Urinary bladder (tissue), 4 donors: ENCODE measurements at places on chromosomes 7 and 10.

GRCh38 chr7:76074972-76075370 is 27.1 kb downstream of the MDH2 start:
- no peak for DNase-seq

DNA sequence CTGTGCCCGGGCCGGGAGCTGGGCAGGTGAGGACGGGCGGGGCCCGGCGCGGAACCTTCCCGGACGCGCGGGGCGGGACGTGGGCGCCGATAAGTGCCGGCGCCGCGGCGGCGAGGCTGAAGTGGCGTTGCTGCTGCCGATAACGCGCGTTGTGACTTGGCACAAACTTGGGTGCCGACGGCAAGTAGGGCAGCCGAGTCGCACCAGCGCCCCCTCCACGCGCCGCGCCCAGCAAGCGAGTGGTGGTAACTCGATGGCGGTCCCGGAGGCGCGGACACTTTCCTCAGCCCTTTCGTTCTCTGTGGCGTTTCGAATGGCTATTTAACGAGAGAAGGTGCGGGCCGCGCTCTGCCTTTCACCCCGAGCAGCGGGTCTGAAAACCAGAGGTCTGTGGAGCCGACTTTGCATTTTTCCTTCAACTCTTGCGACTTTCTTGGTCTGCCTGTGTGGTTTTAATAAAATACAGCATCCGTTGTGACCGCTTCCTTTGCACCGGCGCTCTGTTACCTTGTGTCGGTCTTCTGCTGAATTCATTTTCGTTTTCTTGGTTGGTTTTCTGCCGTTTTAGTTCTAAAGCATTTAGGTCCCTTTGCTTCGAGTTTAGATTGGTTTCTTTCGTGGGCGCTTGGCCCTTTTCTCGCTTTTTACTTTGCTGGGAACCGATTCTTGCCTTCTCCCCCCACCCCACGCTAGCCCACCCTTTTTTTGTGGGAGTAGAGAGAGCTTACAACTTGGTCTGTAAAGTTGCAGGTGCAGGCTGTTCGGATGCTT is 701 bp downstream of the STK17A start:
- DNase-seq, result no peak

- DNase-seq, result no peak
These were observed 27.8 kb downstream of the NET1 start for GRCh38 chr10:5440206-5440605.

DNA sequence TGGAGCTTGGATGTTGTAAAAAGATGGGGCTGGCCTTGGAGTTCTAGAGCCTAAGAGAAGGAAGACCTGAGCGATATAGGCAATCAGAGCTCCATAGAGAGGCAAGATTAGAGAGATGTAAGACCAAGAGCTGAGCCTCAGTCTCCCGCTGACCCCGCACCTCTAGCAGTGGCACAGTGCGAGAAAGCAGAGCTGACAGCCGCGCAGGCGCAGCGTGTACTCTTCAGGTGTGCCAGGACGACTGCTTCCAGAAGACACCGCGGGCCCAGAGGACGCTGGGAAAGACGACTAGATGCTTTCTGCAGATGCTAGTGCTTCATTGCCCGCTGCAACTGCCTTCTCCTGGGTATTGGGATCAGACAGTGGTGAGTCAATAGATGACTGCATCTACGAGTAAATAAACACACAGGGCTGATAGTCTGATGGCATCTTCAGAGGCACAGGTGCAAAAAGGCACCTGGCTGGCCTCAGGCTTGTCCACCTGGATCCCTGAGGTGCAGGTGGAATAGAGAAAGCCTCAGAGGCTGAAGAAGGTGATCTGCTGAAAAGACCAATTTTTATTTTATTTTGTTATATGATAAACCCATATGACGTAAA is 38.1 kb upstream of the CCDC6 start:
- DNase-seq, result no peak

GRCh38 chr7:155358948-155359712 is 61.5 kb downstream of the INSIG1 start:
- DNase-seq, result no peak

- DNase-seq, result no peak
These were observed 4.8 kb upstream of the LSM8 start for GRCh38 chr7:118179191-118179590.

DNA sequence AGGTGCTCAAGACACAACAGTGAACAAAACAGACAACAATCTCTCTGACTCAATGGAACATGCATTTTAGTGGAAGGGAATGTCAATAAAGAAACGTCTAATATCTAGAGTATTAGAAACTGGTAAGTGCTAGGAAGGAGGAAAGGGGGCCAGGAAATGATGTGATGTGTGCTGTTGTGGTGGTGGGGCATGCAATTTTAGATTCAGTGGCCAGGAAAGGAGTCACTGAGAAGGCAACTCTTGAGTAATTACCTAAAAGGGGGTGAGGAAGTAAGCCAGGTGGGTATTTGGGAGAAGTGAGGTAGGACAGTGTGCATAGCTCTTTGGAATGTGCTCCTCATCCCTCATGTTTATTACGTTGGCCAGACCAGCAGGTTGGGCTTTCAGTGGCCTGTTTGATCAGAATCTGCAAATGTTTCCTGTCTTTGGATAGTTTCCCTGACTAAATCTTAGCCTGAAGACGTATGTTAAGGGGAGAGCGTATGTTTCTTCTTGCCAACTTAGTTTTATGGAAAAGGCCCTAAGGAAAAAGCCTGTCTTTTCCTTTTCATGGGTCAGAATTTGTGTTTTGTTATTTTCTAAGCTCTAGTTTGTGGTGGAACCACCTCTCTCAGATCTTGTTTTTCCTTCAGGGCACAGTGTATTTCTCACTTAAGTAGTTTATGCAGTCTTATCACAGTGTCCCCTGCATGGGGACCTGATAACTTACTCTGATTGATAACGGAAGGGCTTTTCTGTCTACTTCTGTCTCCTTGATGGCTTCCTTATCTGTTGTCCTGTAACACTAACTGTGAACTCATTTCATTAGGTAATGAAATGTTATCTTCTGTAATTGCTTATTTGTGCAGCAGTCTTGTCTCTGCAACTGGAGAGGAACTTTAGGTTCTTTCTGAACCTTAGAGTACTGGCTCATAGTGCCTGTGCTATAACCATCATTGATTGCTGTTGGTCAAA is 203.7 kb downstream of the AUTS2 start:
- DNase-seq, result no peak

DNA sequence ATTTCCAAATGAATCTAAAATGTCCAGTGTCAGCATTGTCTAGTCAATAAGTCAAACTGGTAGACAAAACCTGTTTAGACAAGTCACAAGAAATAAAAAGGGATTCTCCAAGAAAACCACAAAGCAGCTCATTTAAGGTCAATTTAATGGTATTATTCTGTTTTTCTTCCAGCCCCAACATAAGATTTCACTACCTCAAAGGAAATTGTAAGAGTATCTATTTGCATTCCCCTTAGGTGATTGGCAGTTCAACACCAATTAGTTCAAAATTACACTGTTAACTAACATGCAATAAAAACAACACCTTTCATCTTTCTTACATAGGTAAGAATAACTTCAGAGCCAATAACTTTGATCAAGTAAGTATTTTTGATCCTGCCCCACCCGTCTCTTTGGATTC is 106.3 kb downstream of the RNF32 start:
- DNase-seq, result no peak

DNA sequence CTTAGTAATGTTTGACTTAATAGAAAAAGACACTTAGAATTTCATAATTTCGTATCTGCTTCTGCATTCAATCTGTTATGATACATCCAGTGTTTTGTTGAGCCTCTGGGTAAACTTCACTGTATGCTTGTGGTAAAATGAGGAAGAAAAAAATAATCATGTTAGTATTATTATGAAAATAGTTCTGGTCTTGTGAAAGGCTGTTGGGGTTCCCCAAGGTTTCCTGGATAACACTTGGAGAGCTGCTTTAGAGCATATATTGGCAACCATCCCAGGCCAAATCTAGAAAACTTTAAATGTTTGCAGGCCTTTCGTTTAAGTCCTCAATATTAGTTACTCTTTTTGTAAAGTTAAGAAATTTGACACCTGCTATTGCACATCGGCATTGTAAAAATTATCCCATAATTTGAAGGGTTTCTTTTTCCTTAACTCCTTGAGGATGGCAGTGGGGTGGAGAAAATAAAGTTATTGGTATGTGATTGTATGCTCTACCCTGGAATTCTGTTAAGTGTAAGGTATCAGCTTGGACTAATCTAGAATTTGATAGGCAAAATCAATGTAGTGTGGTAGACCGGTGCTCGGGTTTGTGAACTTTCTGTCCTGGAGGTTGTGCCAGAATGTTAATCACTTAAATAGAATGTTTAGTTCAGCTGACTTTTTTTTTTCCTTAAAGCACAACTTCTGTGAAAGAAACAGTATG is 54.5 kb downstream of the WAC start:
- DNase-seq, result no peak

- no peak for DNase-seq
These were observed 333.6 kb downstream of the LRRTM3 start for GRCh38 chr10:67259319-67259929.

GRCh38 chr7:79786187-79786586 is 332.7 kb upstream of the MAGI2 start:
- no peak for DNase-seq

DNA sequence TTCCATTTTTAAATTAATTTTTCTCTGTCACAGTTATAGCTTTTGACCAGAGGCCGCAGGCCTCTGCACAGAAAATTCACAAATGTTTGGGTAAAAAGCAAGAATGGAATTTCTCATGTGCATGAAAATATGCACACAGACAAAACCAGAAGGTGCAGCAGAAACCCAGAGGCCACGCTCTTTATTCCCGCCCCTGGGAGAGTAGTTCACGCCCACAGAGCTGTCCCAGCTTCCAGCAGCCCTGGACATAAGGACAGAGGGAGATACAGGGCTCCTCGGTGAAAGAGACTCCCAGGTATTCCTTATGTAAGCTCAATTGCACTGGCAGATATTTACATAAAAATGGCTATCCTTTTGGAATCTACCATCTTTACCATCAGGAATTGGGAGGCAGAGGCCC is 245.2 kb upstream of the NFE2L3 start:
- DNase-seq, result no peak

- DNase-seq, result no peak
These were observed 86.7 kb downstream of the ZMIZ1 start for GRCh38 chr10:79155301-79156081.

DNA sequence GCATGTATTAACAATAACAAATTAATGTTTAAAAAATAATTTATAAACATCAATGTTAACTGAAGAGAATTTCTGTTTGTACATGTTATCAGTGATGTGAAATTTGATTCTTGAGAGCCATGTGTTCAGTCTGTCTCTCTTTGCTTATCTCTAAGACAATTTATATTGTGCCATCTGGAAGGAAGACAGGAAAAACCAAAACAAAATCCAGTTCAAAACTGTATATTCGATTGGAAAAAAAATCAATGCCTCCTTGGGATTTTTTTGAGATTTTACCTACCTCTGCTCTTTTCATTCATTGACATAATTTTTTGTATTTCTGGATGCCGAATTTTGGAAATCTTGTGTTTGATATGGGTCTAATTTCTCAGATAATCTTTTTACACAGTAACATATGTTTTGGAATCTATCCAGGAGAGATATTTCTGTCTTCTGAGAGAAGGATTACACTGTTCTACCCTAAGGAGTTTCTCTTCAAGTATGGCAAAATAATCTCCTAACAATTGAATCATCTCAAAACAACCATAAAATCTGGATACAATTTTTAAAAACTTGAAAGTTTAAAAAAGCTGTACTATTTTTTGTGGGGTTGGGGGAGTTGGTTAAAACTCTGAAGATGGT is 311.9 kb upstream of the GNAI1 start:
- DNase-seq, result no peak
